Right ventricle myocardium superior (tissue), 1 donor: ENCODE measurements at places on chromosomes 13 and 19.

- no peak for DNase-seq
Measured at GRCh38 chr19:32178401-32178800, 167.0 kb upstream of the ZNF507 start.

GRCh38 chr13:55660851-55661250 lies 1479.9 kb upstream of the PRR20A start:
- no peak for DNase-seq

GRCh38 chr13:75217949-75218348 lies 264.0 kb downstream of the TBC1D4 start:
- DNase-seq = no peak

- no peak for DNase-seq
Measured at GRCh38 chr13:78750735-78751134, 91.8 kb upstream of the OBI1 start.

DNA sequence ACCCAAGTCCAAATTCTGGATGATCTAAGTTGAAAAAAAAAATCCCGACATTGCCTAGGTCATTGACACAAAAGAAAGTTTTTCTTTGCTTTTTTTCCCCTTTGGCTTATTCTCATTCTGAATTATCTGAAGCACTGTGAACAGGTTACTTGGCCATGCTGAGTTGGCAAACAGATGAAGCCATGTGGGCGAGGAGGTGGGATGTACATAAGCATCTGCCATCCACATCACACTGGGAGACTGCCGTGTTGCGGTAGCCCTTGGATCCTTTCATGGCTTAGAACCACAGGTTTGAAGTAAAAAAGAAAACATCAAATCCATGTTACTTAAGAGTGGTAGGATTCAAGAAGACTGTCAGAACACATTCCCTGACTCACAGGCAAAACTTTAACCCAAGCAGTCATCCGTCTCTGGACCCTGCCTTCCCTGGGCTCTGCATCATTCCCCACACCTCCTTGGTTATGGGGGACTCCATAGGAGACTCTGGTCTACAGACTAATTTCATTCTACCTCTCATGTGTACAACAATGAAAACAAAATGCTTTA lies 242.5 kb upstream of the SERP2 start:
- DNase-seq = no peak

DNA sequence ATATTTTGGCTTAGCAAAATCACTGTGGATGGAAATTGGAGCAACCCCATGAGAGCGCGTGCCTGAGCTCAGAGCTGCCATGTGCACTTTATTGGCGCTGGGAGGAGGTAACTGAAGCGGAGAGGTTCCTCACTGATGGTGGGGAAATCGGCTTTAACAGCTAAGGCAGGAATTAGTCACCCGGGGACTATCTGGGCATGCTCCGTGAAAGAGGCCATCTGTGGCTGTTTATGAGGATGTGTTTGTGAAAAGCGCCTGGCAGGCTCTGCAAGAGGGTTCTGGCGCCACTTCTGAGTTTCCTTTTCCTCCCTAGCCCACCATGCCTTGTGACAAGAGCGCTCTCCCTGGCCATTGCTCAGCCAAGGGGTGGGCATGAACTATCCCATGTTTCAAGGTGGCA lies 815.6 kb downstream of the UQCRFS1 start:
- DNase-seq = no peak

- DNase-seq = no peak
Measured at GRCh38 chr19:10744253-10744798, 26.4 kb downstream of the DNM2 start.

GRCh38 chr13:97221046-97221445 lies 1.1 kb upstream of the MBNL2 start:
- DNase-seq = no peak

GRCh38 chr13:42649141-42649540 lies 75.2 kb downstream of the TNFSF11 start:
- no peak for DNase-seq

DNA sequence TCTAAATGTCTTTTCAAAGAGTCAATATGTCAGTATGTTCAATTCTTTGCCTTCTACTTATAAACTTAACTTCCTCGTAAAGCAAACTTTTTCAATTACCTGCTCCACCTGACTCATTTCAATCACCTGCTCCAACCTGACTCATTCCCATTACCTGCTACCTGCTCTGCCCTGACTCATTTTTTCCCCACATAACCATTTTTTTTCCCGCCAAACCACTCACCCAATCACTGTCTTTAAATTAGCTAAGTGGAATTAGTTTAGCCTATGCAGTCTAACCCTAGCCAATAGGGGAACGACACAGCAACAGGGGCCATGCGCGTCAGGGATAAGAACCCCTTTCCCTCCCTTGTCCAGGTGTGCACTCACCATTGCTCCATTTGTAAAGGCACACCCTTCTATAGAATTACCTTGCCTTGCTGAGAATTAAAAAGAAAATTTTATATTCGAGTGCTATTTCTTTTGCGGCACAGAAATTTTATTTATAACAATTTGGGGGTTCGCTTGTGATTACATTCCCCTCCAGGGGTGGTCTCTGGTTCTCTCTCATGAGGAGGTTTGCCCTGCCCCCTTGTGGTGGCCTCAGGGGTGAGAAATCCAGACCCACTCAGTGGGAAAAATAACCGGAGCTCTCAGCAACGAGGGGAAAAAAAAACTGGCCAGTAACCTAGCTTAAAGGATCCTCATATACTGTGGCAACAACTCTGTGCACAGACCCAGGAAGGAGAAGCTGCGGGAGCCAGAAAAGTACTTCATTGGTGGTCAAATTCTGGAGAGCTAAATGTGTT lies 193.1 kb downstream of the ZNF486 start:
- no peak for DNase-seq

- DNase-seq = no peak
Measured at GRCh38 chr13:110448230-110448629, 113.3 kb downstream of the RAB20 start.

DNA sequence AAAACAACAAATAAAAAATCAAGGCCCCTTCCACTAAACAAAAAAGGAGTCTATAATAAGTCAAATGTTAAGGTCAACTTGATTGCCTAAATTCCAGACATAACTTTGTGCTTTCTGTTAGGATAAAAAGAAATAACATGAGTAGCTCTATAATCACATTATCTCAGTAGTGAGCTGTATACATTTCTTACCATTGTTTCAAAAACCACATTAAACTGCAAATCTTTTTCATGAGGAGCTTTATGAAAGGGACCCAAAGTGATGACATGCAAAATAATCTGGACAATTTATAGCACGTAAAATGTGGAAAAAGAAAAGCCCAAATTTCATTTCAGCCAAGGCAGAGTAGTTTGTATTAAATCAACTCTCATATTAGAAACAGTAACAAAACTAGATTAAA lies 269.2 kb downstream of the KLF12 start:
- DNase-seq = no peak

DNA sequence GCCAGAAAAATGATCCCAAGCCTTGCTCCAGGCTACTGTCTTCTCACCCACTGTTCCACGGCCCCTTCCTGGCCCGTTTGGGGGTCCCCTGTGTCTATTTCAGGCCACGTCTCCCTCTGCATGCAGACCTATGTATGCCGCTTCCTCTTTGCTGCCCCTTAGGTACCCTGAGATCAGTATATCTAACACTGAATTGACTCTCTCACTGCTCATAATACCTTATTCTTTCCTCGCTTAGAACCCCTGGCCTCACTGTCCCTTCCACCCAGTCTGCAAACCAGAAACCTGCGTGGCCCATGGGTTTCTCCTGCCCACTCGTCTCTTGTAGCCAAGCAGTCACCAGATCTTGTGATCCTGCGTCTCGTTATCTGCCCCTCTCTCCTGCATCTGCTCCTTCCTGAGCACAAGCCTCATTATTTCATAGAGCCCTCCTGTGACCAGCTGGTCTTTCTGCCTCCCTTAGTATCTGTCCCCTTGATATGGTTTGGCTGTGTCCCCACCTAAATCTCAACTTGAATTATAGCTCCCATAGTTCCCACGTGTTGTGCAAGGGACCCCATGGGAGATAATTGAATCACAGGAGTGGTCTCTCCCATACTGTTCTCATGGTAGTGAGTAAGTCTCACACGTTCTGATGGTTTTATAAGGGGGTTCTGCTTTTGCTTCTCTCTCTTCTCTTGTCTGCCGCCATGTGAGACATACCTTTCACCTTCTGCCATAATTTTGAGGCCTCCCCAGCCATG lies 109.0 kb upstream of the RNF113B start:
- no peak for DNase-seq

- DNase-seq = no peak
Measured at GRCh38 chr19:44816301-44816700, 7.4 kb downstream of the BCAM start.

- DNase-seq = no peak
Measured at GRCh38 chr19:13463296-13463695, 43.0 kb downstream of the CACNA1A start.

- DNase-seq = no peak
Measured at GRCh38 chr19:2970201-2970835, 7.0 kb upstream of the TLE6 start.

GRCh38 chr13:46071590-46072249 lies 19.2 kb upstream of the ZC3H13 start:
- DNase-seq = no peak

DNA sequence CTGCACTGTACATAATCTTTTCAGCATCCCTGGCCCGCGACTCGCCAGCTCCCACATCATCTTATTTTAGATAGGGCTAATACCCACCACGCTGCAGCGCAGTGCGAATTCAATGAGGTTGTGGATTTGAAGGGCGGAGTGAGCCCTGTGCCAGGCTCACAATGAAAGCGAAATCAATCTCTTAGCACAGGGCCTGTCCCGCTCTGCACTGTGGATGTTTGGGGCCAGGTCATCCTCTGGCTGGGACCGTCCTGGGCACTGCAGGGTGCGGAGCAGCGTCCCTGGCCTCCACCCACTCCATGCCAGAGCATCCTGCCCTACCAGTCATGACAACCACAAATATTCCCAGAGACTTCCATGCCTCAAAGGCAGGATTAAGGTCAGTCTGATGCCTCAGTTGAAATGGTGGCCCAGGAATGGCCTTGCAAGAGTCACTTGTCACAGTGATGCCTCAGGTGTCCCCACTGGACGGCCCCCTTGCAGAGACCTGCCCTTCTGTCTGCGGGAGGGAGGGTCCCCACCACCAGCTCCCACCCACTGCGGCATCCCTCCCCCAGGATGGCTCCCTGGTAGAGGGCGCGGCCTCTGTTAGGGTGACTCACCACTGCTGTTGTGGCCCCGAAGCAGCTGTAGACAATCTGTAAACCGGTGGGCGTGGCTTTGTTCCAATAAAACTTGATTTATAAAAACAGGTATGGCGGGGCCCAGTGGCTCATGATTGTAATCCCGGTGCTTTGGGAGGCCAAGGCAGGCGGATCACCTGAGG lies 5.6 kb downstream of the UHRF1 start:
- no peak for DNase-seq

GRCh38 chr13:33249066-33249465 lies 36.5 kb downstream of the STARD13 start:
- DNase-seq = no peak

GRCh38 chr13:37065890-37066526 lies 6.5 kb upstream of the SUPT20H start:
- no peak for DNase-seq

- no peak for DNase-seq
Measured at GRCh38 chr19:402786-403185, 6.2 kb downstream of the C2CD4C start.
